ENCODE measurements at places on chromosomes 16 and 17.

- DNase-seq: no peak
Observed at GRCh38 chr17:63140255-63140654, 174.2 kb downstream of the TANC2 start.

- DNase-seq: no peak
Observed at GRCh38 chr17:41369713-41370112, at the start of gene KRT33B. Gene KRT33B (minus strand): TSS chr17:41369813. CDS start chr17:41369750, 63 bp downstream.

DNA sequence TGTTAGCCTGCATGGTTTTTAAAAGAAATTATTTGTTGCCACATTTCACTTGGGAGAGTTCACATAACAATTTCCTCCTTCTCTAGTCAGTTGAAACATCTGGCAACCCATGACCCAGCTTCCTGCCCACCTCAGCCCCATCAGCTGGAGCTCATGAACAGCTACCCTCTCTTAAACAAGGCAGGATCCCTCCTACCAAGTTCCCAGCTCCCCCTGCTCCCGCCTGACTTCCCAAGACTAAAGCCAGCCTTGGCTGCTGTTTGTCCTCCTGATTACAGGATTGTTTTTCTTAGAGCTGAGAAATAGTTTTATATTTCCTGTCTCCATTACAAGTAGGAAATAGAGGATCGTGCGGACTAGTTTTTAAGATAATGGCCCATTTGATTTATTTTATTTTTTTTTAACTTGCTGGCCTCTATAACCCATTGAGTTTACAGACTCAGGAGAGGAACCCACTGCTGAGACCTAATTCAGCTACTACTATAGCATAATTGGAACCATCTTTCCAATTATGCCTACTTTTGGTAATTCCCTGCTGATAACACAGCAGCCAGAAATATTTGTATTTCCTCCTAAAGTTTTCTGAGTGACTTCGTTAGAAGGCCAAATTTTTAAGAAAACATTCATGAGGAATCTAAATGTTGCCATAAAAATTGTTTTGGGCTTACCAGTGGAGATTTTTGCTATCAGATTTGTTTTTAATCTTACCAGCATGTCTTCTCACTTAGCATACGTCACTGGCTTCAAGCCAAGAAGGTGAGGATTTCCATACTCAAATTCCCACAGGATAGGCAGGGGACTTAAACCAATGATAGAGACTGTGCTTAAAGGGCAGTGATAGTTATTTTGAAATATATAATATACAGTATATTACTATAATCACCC is 90.0 kb downstream of the ELAC2 start:
- DNase-seq: no peak

DNA sequence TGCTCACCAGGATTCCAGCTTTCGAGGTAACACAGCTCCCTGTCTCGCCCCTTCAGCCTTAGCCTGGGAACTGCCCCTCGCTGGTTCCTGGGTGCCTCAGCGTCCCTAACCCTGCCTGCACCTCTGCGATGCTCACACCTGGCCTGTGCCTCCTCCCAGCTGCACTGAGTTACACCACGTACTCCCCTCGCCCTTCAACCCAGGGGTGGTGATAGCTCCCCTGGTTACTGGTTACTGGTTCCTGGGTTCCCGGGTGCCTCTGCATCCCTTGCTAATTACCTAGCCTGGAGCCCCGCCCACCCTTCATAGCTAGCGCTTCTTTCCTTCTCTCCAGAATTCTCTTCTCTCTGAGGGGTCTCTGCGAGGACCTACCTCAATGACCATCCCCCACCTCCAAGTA is 65.3 kb upstream of the PLCG2 start:
- no peak for DNase-seq

GRCh38 chr16:30722916-30723315 is 23.9 kb downstream of the SRCAP start:
- DNase-seq: no peak

DNA sequence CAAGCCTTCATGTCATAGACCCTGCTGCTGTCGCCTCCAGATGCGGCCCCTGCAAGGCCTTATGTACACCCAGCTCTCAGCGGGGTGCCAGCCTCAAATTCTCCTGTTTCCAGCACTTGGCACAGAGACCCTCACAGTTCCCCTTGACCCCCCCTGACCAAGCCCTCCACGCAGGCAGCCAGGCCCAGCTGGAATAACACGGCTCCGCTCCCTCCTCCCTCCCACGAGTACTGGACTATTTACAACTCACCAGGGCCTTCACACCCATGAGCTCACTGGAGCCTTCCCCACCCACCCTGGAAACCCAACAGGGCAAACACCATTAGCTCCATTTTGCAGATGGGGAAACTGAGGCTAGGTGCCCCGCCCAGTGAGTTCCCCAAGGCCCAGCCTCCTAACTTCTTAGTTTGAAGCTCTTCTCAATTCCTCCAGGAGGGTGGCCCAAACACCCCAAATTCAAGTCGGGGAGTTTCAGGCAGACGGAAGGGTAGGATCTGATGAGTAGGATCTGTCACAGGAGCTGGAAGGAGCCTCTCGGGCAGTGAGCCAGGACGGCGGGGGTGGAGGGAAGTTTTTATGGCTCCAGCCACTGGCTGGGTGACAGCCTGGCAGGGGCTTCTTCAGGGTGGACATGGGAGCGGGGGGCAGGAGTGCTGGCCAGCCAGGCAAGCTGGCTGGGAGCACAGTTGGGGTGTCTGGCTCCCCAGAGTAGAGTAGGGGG is 17.5 kb upstream of the DLX4 start:
- DNase-seq: no peak

Data from stimulated activated CD8-positive, alpha-beta memory T cell treated with anti-CD3 and anti-CD28 coated beads, Interleukin-15, amount 100 ng/mL, for 4 hours (primary cell).